ENCODE measurements at places on chromosomes 4 and X. TPM values are rescaled to one million over a fixed set of nuclear protein-coding genes. Genes with fewer than 3 reads are reported as not detected.

PROM1 gene
- 276 TPM for total RNA-seq

IBSP gene
- not detected for total RNA-seq

CXCL1 gene
- total RNA-seq: 29.7 TPM

F11 gene
- total RNA-seq: 1.5 TPM

FREM3 gene
- total RNA-seq: 0.06 TPM

HPGDS gene
- total RNA-seq: 7.4 TPM

GIMD1 gene
- not detected for total RNA-seq

RAP2C gene
- 22.8 TPM for total RNA-seq

Data from kidney (tissue), 22 donors.